ENCODE measurements at places on chromosomes 7 and 10.
A peak's percentile ranks its signal among the peaks of the same experiment; 100 is the strongest.

- DNase-seq, result peak; percentile 30
These were observed 327.6 kb downstream of the TNS3 start for GRCh38 chr7:47254081-47254977.

DNA sequence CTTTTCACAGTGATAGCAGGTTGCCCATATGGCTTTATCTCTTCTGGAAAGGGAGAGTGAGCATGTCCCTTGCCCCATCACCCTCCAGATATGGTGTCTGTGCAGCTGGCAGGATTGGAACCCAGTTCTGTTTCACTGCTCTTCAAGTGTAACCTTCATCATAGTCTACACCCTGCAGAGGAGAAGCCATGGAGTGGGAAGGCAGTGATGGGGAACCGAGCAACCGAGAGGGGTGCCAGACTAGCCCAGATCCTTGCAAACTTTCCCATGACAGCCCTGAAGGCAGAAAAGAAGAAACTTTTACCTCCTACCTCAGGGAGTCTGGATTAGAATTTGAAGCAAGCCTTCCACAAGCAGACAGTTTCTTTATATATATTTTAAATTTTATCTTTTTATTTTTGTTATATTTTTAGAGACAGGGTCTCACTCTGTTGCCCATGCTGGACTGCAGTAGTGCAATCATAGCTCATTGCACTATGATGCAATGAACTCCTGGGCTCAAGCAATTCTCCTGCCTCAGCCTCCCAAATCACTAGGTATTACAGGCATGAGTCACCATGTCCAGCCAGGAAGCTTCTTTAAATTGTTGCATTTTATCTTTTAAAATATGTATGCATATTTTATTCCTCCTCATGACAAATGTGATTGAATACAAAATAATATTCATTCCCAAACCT, 133.3 kb downstream of the KCNMA1 start:
- no peak for DNase-seq

- no peak for DNase-seq
These were observed 129.5 kb upstream of the MYO3A start for GRCh38 chr10:25804505-25804904.

DNA sequence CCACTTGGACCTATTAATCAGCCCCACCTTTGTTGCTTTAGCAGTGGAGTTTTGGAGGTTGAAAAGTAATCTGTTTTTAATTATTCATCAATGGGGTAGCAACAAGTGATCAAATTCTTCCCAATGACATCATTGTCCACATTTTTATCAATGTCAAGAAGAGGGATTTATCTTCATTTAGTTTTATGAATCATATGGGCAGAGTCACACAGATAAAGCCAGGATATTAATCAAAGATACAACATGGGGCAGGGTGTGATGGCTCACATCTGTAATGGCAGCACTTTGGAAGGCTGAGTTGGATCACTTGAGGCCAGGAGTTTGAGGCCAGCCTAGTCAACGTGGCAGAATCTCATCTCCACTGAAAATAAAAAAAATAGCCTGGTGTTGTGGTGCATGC, 388.4 kb upstream of the POM121L12 start:
- no peak for DNase-seq

- DNase-seq, result no peak
These were observed 48.2 kb upstream of the LOXL4 start for GRCh38 chr10:98316170-98316569.

DNA sequence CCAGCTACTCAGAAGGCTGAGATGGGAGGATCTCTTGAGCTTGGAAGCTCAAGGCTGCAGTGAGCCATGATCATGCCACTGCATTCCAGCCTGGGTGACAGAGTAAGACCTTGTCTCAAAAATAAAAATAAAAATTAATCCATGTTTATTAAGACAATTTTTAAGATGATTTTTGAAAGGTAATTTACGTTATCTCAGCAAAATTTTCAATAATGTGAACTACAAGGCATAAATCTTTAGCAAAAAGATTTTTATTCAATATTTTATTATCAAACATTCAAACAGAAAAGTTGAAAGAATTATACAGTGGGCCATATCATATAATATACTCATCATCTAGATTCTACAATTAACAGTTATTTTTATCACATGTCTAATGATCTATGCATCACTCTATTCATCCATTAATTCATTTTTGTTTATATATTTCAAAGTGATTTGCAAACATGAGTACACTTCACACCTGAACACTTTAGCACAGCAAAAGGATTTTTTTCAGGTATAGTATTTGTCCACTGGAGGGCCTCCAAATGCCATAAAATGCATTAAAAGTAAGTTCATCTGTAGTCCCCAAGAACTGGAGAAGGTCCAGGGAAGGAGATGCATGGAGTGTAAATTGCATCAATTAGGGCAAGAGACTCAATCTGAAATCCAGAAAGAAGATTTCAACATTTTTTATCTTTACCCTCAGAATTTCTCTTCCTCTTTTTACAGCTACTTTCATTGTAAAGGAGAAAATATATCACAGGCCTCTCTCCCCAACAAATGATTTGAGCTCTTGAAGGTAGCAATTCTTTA, 38.6 kb upstream of the RSBN1L start:
- DNase-seq, result peak; percentile 49

DNA sequence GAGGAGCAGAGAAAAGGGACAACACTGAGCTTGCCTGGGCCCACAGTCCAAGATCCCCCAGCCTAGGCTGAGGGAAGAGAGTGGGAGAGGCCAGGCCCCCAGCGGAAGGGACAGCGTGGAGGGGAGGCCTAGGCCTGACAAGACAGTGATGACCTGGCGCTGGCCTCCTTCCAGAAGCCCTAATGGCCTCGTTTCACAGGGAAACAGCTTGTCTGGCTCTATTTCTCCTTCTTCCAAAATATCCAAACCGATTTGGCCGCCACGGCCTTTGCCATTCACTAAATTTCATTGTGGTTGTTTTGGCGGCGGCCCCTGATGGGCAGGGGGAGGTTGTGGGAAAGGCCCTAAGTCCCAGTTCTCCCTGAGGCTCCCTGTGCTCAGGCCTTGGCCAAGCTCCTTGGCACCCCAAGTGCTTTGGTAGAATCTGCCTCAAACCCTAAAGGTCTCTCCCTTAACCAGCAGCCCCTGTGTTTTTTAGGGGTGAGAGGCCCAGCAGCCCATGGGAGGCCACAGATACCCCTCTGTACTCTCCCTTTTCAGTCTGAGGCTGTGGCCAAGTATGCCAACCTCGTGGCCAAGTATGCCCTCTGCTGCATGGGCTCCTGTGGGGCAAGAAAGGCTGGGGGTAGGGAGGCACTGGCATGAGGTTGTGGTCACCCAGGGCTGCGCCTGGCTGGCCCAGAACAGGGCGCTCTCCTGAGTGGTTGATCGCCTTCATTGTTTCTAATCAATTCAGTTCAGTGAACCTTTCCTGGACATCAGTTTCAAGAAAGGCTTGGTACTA, 37.3 kb downstream of the PAX2 start:
- no peak for DNase-seq

- DNase-seq, result peak; percentile 53
These were observed 569 bp downstream of the ZNF316 start for GRCh38 chr7:6637544-6638229.

DNA sequence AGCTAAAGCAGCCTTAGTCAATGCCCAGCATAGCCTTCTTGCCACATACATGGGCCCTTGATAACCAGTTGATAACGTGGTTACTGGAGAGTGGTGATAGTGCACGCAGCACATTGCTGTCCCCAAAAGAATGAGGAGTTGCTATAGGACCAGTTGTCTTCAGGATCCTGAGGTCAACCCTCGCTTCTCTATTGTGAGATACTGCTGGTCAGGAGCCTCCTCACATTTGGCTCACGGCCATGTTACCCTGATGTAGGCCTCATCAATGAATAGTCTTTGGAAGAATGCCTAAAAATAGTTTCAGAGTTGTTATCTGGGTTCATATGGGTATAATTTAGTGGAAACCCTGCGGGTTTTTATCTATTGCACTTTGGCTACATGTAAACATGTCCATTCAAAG, 230.7 kb downstream of the VTI1A start:
- DNase-seq, result no peak

GRCh38 chr10:80149123-80149522, 16.6 kb downstream of the PLAC9 start:
- no peak for DNase-seq

DNA sequence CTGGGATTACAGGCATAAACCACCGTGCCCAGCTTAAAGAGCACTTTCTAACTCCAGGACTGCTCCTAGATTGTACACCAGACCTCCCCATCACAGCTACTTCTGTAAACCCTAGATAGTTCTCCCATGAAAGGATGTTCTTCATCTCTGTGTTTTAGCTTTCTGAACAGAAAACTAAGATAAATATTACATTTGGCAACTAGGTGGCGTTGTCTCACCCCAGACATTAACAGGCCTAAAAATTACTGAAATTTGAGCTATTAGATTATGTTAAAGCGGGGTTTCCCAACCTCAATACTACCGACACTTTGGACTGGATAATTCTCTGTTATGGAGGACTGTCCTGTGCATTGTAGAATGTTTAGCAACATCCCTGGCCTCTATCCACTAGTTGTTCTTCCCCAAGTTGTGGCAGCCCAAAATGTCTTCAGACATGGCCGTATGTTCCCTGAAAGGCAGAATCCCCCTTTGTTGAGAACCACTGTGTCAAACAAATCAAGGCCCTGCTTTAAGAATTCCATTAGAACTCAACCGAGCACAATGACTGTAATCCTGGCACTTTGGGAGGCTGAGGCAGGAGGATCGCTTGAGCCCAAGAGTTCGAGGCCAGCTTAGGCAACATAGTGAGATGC, 19.1 kb downstream of the ATOH7 start:
- peak; percentile 18 for DNase-seq
